ENCODE measurements at places on chromosomes 12 and 14.

- no peak for DNase-seq
Observed at GRCh38 chr14:52029881-52030280, 39.0 kb downstream of the NID2 start.

GRCh38 chr14:69543341-69544115 is 31.1 kb downstream of the CCDC177 start:
- no peak for DNase-seq

DNA sequence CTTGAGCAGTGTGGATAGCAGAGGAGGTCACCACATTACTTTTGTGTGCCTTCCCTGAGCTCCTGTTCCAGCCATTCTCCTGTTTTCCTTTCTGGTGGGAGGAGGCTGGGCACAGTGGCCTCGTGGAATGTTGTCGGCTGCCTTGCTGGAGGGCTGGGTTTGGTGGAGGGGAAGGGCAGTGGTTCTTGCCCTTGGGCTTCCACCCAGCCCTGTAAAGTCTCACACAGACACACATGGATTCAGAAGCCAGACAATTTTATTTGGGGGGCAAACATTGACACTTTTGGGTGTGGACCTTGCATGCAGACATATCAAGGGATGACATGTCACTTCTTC is 866 bp downstream of the NPFF start:
- no peak for DNase-seq

GRCh38 chr12:11830307-11830801 is 180.9 kb downstream of the ETV6 start:
- no peak for DNase-seq

DNA sequence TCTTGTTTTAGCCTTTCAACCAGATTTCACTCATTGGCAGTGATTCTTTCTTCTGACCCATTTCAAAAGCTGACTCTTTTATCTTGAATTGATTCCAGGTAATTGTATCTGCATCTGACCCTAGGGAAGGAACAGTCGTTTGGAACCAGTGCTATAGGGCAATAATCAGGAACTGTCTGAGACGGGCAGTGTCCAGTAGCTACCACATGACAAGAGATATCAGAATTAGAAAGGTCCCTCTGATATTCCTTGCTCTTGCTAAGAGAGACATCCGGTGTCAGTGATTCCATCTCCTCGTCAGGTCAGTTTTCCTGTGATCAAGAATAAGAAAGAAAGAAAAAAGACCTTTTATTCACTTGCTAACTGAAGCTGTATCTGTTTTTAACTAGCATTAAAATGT is 47.8 kb upstream of the PDE3A start:
- DNase-seq, result no peak

GRCh38 chr12:119446459-119446858 is 111.9 kb downstream of the CCDC60 start:
- no peak for DNase-seq

DNA sequence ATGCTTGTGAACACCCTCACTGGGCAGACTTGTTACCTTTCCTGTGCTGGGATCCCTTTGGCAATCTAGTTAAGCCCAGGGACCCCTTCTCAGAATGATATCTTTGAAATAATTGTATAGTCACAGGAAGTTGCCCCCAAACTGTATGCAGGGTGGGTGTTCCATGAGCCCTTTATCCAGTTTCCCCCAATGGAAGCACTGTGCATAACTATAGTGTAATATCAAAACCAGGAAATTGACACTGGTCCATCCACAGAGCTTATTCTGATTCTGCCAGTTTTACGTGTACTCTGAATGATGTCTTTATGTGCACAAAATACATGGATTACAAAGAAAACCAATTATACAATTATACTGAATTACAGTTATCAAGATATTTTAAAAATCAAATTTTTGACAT is 24.2 kb downstream of the NGB start:
- no peak for DNase-seq

DNA sequence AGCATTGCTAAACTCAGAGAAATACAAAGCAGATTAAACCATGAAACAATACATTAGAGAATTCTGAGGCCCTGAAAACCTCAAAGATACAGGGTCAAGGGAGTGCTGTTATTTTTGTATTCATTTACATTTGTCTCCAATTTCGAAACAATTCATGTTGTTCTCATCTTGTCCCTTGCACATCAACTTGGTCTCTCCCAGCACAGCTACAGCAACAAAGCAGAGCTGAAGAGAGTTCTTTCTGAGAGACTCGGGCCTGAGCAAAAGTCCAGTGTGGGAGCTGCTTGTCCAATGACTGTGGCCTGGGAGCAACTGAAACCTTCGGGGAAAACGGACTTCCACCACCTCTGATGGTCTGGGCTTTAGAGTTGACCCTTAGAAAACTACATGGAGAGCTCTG is 79.4 kb upstream of the CDKN3 start:
- DNase-seq, result no peak

DNA sequence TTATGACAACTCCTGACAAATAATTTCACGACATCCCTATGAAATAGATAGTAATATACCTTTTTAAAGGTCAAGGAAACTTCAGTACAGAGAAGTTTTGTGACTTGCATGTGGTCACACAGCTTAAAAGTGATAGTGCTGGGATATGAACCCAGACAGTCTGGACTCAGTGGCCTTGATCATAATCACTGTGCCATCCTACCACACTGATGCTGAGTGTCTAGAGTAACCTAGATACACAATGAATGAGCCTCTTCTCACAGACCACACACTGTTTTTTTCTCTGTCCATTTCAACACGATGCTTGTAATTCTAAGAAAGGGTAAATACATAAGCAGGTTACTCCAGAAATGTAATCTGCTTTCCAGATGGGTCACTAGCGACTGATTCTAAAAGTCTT is 88.2 kb downstream of the SYNE2 start:
- no peak for DNase-seq

DNA sequence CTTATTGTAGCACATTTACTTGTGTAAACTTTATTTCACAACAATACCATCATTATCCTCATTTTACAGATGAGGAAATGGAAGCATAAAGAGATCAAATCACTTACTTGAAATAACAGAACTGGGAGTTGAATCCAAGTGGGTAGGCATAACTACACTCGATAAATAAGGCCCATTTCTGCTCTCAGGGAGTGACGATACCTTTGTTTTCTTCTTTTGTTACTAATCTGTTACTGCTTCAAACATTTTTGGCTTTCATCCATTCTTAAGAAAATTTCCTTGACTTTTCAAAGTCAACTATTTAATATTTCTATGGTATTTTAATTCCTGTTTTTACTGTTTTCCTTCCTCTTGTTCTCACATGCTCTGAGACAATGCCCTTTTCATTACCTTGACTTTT is 201.6 kb downstream of the ATP23 start:
- DNase-seq, result no peak
